ENCODE measurements at places on chromosomes 13 and 19.

DNA sequence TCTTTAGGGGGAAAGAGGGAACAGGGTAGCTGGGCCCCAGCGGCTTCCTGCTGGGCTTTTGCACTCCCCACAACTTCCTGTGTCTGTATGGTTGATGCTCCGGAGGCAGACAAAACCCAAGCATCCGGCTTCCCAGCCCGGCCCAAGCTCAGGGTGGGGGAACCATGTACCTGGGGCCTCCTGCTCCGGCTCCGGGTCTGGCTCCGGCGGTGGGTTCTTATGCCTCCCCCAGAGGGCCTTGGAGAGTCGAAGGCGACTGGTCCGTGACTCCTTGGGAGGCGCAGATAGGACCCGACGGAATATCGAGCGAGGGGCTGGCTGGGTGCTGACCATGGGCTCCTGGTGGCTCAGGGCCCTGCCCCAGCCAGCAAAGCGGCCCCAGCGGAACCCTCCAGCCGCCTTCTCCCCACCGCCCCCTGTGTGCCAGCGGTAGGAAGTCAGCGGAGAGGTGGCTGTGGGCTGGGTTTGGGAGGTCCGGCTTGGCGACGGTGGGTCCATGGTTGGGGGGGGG is 428 bp downstream of the RASAL3 start:
- peak; percentile 63 for DNase-seq

DNA sequence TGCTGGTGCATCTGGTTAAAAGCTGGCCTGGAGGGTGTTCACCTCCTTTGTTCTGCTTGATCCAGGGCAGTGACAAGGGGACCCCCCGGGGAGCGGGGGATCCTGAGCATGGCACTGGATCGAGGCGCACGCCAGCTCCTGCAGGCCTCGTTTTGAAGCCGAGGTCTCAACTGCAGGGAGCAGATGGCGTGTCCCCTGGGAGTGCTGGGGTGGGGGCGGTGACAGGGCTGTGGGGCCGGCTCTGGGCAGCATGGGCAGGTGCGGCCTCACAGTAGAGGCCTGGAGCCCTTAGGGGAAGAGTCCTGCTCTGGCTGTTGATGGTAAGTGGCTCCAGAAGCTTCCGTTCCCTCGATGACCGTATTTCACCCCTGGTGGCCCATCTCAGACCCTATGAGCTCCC is 51.8 kb downstream of the CRTC1 start:
- no peak for DNase-seq

DNA sequence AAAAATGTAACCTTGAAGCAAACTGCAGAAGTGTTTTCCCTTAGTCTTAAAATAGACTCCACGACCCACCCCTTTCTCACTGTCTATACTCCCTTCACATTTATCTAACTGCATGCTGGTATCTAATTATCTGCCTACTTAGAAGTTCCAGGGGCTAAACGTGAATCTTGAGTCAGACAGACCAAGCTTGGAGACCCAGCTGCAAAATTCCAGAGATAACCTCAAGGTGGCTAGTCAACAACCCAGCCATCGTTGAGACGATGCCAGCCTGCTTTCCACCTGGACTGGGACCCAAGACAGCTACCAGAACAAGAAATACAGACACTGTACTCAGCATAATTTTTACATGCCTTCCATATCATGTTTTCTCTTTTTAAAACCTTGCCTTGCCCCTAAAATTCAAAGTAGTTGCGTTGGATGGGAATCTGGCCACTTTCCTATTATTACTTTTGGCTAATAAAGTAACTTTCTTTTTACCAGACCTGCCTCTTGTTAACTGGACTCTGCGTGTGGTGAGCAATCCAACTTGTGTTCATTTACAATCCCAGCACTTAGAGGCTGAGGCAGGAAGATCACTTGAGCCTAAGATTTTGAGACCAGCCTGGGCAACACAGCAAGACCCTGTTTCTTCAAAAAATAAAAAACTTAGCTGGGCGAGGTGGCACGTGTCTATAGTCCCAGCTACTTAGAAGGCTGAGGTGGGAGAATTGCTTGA is 82.3 kb downstream of the CDADC1 start:
- DNase-seq: no peak

GRCh38 chr19:14502334-14503092 is 6.6 kb upstream of the GIPC1 start:
- no peak for DNase-seq

DNA sequence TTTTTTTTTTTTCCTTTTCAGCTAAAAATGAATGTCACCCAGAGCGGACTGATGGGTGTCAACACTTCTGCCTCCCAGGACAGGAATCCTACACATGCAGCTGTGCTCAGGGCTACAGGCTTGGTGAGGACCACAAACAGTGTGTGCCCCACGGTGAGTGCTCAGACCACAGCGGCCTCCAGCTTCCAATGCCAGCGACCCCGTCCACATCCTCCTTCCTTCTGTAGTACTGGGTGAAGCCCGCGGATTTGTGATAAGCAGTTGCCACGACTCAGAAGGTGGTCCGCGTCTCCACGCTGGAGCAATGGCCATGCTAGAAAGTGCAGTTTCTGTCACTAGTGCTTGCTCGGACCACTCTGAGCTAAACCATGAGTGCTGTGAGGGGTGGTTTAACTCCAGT is 6.0 kb downstream of the PROZ start:
- no peak for DNase-seq

- no peak for DNase-seq
Measured at GRCh38 chr19:36093687-36094086, 17.3 kb upstream of the OVOL3 start.

DNA sequence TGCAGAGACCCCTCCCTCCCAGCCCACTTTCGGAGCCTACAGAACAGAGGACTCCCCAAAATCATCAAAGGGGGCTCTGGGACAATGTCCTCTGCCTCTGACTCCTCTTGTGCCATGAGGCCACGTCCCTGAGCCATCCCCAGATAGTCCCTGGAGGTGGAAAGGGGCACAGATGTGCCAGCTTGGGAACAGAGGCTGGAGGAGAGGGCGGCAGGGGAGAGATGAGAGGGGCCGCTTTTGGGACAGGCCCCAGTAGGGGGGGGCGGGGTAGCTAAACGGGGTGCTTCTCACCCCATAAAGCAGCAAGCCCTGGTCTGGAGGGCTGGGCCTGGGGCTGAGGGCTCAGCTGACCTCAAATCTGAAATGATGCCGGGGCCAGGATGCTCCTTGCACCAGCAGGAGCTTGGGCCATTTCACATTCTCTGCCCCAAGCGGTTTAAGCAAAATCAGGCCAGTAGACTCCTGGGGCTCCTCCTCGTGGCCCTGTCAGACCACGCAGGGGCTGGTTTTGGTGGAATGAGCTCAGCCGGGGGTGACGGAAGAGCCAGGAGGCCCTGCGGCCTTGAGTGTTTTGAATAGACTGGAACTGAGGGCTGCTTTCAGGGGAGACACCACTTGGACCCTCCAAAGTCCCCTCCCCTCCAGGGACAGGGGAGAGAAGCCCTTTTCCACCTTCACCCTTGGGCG is 27.1 kb downstream of the ONECUT3 start:
- DNase-seq: no peak

GRCh38 chr19:50590191-50590590 is 22.0 kb upstream of the LRRC4B start:
- no peak for DNase-seq

- DNase-seq: no peak
Measured at GRCh38 chr19:33627526-33627925, 5.8 kb downstream of the CHST8 start.

DNA sequence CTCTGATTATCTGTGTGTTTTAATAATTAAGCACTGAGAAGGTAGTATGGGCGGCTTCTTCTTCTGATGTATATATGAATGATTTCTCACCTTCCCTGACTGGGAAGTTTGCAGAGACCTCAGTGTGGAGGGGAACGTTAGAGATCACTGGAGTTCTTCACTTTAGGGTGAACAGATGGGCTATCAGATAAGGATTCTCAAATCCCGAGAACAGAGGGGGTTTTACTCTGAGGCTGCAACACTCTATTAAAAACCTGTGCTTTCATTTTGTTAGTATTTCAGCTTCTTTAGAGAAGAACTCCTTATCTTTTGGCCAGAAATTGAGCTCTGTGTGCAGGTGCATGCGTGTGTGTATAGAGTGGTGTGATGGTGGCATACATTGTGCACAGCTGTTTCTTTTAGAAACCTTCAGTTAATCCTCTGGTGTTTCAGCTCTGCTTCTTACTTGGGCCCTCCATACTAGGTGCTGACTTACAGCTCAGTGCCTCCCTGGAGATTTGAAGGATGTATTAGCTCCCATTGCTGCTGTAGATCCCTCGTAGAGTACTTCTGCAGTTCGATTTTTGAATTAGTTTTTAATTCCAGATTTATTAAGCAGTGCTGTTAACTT is 45.3 kb upstream of the PCDH9 start:
- DNase-seq: no peak

DNA sequence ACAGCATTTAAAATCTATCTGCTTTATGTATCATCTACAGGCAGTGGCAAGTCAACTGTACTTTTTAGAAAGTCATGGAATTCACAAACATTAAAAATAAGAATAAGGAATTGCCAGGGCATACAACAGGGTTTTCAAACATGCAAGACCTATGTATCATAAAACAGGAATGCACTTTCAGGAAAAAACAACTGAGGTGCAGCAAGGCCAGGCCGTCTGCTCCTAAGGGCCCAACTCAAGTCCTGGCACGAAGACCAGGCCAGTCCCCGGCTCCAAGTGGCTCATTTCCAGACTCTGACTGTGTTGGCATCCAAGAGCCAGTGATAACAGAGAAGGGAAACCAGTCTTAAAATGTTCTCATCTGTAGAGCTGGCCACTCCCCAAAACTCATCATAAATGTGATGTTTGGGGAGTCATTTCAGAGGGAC is 7.1 kb downstream of the RFX2 start:
- DNase-seq: no peak

GRCh38 chr13:79108914-79109643 is 297.0 kb downstream of the RBM26 start:
- DNase-seq: no peak

DNA sequence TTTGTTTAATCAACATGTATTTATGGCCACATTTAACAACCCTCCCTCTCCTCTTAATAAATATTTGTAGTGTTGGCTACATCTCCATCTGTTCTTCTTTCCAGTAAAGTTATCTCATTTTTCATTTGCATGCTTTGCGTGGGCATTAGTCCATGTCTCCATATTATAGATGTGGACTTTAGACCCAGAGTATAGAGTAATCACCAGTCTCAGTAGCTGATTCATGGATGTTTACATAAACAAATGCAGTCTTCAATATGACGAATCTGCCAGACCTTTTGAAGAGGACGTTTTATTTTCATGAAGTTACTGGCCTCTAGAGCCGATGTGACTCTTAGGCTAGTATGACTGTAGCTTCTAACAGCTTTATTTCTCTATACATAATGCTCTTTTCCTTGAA is 1546.2 kb downstream of the OLFM4 start:
- DNase-seq: no peak

DNA sequence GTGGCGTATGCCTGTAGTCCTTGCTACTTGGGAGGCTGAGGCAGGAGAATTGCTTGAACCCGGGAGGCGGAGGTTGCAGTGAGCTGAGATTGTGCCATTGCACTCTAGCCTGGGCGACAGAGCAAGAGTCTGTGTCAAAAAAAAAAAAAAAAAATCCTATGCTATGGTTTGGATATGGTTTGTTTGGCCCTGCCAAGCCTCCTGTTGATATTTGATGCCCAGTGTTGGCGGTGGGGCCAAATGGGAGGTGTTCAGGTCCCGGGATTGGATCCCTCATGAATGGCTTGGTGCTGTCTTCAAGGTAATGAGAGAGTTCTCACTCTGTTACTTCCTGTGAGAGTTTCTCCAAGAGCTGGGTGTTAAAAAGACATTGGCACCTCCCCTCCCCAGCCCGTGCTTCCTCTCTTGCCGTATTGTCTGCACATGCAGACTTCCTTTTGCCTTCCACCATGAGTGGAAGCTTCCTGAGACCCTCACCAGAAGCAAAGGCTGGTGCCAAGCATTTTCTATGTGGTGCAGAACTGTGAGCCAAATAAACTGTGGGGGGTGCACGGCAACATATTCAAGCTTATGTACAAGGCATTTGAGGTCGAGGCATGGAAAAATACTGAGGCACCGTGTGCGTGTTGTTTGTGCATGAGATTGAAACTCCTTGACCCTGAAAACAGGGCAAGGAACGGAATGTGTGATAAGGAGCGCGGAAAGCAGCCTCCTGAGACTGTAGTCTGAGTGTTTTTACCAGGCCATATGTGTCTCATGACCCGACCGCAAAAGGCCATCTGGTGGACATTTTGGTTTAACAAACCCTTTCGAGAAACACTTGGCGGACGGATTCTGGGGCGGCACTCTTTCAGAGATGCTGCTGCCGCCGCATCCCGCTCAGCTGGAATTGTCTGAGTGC is 7.3 kb downstream of the SIGLEC9 start:
- DNase-seq: no peak

GRCh38 chr13:35225582-35225981 is 250.9 kb downstream of the MAB21L1 start:
- DNase-seq: no peak

DNA sequence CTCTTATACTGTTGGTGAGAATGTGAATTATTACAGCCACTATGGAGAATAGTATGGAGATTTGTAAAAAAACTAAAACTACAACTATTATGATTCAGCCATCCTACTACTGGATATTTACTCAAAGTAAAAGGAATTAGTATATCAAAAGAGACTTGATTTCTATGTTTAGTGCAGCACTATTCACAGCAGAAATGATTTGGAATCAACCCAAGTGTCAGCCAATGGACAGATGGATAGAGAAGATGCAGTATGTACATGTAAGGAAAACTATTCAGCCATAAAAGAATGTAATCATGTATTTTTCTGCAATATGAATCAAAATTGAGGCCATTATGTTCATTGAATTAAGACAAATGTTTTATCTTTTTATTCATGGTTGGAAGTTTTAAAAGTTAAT is 1705.5 kb downstream of the SLITRK1 start:
- no peak for DNase-seq

- no peak for DNase-seq
Measured at GRCh38 chr13:111906816-111907215, 160.1 kb upstream of the SOX1 start.

- DNase-seq: no peak
Measured at GRCh38 chr19:29245215-29245614, 32.3 kb upstream of the UQCRFS1 start.

GRCh38 chr19:45315304-45315703 is 7.4 kb downstream of the CKM start:
- no peak for DNase-seq

GRCh38 chr19:46469541-46470185 is 1.7 kb downstream of the PNMA8A start:
- no peak for DNase-seq

GRCh38 chr13:97111756-97112155 is 110.4 kb upstream of the MBNL2 start:
- no peak for DNase-seq

DNA sequence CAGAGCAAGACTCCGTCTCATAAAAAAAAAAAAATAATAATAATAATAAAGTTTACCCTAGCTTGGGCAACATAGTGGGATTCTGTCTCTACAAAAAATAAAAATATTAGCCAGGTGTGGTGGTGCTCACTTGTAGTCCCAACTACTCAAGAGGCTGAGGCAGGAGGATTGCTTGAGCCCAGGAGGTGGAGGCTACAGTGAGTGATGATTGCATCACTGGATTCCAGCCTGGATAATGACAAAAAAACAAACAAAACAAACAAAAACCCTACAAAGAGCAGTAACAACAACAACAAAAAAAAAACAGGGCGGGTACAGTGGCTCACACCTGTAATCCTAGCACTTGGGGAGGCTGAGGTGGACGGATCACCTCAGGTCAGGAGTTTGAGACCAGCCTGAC is 45.2 kb downstream of the ZNF331 start:
- DNase-seq: no peak

- DNase-seq: no peak
Measured at GRCh38 chr13:77536358-77536757, 852 bp downstream of the SCEL start.

Measured in activated CD4-positive, alpha-beta T cell treated with anti-CD3 and anti-CD28 coated beads for 24 hours (primary cell).